ENCODE measurements at places on chromosomes 3 and 15.

- DNase-seq: no peak
Measured at GRCh38 chr3:40997711-40998519, 201.4 kb upstream of the CTNNB1 start.

DNA sequence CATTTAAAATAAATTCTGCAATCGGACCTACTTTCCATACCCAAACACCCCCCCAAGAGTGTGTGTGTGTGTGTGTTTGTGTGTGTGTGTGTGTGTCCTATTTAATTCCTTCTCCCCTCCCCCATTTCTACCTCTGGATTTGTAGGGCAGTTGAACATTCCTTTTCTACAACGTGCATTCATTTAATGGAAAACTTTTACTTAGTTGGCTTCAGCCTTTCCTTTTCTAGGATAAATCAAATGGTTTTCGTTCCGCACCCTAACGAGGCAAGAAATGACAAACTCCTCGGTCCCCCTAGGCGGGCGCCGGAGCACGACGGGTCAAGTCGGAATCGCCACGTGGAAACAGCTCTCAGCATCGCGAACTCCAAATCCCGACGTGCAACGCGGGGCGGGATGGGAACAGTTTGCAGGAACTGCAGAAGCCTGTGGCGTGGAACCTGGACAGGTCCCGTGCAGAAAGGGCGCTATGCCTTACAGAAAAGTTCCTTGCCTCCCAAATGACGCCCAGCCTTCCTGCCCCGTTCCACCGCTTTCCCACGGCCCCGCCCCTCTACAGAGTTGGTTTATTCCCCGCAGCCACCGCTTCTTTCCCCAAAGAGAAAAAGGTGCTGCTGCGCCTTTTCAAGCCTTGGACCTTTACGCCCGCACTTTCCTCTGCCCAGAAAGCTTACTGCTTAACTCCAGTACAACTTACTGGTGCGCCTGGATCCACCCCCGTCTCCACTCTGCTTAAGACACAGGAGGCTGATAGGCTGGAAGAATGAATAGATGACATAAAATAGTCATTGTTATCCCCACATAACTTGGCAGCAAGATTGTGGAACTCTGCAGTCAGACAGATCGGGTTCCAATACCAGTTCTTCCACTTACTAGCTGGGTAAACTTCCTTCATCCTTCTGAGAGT, 1.1 kb upstream of the EIF2B5 start:
- peak; percentile 95 for DNase-seq

GRCh38 chr3:64530434-64531049, 157.3 kb downstream of the ADAMTS9 start:
- DNase-seq: peak; percentile 62

DNA sequence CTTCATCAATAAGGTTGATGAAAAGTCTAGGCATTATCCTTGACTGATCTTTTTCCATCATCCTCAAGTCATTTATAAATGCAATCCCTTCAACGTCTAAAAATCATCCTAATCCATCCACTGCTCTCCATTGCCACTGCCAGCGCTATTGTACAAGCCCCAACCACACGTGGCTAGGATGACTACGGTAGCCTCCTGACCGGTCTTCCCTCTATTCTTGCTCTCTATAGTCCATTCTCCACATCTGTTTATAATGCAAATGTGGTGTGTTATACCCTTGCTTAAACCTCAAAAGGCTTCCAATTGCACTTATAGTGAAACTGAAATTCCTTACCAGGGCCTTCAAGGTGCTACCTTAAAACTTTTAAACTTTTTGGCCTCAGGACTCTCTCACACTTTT, 410.6 kb upstream of the ADAMTS9 start:
- no peak for DNase-seq

Measured in PC-3 (cell line).